T-helper 9 cell (primary cell): ENCODE measurements at places on chromosomes 12 and 14.

- DNase-seq: no peak
Observed at GRCh38 chr12:53939141-53940108, 794 bp downstream of the HOXC13 start.

GRCh38 chr12:63911341-63911740 lies 66.8 kb downstream of the SRGAP1 start:
- no peak for DNase-seq

DNA sequence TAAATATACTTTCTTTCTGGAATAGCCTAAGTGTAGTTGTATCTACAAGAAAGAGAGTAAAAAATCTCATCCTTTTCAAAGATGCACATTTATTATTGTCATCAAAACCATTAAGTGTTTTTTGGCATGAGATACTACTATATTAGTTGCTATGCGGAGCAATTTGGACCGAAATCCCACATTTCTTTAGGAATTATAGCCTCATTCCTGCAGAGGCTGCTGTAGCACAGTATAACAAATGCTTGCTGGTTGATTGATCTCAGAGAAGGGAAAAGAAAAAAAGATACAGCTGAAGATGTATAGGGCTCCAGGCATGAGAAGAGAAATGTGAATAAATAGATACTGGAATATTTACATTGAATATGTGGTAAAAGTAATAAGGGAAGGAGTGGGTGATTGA lies 36.0 kb downstream of the RHOJ start:
- no peak for DNase-seq

DNA sequence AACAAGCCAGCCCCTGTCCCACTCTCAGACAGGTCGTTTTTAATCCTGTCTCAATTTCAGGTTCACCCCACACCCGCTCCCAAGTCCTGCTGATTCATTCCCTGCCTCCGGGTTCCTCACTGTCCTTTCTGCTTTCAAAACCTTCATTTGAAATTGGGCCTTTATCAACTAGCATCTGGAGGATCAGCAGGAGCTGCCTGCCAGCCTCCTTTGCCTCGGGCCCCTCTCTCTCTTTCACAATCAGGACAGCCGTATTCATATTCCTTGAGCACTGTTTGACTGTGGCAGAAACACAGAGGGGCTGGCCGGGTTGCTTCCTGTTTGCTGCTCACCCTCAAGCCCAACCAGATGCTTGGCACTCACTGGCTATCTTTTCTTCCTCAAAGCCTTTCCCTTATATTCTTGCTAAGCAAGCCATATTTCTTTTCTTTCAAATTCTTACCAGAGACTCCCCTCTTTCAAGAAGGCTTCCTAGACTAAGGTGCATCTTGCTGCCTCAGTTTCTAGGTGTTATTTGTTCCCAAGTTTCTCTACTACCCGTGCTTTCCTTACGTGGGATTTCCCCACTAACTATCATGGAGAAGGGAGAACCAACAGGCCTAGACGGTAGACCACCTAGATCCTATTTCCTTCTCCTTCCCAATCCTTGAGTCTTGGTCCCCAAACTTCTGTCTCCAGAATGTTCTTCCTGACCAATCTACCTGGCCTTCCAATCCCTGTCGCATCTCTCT lies 3.0 kb downstream of the GALNT6 start:
- no peak for DNase-seq

GRCh38 chr12:2490831-2491230 lies 303.9 kb upstream of the FKBP4 start:
- DNase-seq: no peak

DNA sequence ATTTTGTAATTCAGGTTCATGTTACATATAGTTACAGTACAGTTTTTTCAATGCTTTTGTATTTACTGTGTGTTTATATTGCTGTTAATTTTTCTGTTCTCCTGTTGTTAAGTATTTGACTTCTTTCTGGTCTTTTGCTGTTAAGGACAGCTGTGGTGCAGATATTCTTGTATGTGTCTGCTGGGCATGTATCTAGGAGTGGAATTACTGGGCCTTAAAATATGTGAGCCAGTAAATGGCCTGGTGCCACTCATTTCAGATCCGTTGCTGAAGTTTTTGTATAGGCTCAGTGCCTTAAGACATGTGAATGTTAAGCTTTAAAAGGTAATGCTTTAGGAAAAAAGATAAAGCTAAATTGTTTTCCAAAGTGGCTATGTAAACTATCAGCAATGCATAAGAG lies 87.3 kb downstream of the TTLL5 start:
- no peak for DNase-seq

DNA sequence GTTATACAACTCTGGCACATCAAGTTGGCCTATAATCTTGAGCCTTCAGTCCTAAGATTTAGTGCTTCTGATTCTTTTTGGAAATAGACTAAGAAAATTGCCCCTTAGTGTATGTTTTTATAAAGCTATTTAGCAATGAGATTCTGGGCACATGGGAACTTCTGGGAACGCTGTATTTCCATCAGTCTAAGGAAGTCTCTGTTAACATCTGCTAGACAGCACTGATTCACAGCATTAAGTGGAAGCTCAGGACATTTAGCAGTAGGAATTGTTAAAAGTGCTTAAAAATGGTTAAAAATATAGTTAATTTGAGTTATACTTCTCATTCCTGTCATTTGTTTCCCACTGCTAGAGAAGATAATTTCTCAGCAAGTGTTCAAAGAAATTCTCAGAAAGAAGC lies 579.1 kb downstream of the SLC16A7 start:
- DNase-seq: no peak

DNA sequence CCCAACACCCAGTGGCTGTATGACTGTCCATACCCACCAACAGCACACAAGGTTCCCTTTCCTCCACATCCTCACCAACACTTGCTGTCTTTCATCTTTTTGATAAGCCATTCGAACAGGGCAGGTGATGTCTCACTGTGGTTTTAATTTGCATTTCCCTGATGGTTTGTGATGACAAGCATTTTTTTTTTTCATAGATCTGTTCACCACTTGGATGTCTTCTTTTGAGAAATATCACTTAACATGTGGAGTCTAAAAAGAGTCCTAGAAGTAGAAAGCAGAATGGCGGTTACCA lies 198.1 kb upstream of the DIO3 start:
- DNase-seq: no peak

DNA sequence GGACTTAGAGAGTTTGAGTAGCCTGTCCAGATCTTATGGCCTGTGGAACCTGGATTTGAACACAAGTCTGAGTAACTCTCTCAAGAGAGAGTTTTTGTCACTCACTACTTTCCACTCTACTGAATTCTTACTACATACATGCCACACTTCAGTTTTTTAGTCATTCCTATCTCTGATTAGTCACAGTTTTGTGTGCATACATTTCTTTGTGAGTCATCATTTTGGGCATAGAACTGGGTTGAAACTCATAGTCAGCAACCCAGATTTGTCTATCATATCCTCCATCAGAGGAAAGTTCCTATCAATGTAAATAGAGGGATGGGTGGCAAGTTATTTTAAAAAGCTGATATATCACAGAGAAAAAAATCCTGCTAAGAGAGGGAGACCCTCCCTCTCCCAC lies 42.9 kb downstream of the FLRT2 start:
- no peak for DNase-seq

- no peak for DNase-seq
Observed at GRCh38 chr12:70240673-70241072, 2.6 kb upstream of the CNOT2 start.

GRCh38 chr12:116551619-116551951 lies 7.6 kb upstream of the MAP1LC3B2 start:
- DNase-seq: no peak

DNA sequence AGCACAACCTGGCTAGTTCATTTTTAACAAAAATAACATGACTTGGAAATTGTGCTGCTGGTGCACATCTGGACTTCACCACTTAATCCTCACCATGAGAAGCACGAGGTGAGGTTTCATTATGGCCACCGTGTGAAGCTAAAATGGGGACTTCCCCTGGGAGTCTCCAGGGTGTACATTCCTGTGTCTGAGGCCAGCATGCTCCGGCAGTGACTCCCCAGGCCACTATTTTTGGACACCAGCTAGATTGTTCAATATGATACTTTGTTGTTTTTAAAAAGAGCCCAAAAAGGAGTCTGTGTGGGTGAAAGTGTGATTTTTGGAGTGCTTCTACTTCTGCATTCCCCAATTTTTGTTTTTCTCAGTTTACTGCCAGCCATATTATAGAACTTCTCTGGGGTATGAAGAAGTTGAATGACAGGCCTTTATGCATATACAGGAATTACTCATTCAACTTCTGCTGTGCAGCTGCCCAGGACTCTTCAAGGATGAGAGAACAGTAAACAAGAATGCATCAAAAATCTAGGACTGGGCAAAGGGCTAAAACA lies 16.9 kb upstream of the AICDA start:
- DNase-seq: no peak

- DNase-seq: no peak
Observed at GRCh38 chr12:115255962-115256361, 572.0 kb upstream of the TBX3 start.

DNA sequence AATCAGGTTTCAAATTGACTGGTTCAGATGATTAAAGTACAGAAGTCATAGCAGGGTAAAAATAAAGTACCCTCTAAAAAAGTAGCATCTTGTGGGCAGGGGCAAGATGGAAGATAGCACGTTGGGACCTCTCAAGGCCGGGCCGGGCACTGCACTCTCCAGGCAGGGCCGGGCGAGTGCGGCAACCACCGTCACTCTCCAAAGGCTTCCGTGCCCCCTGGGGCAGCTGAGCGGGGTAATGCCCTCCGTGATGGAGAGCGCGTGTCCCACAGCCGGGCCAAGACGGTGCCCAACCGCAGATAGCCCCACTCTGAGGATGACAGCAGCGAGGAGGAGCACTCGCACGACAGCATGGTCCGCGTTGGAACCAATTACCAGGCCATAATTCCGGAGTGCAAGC lies 8.6 kb upstream of the PLXNC1 start:
- DNase-seq: no peak

DNA sequence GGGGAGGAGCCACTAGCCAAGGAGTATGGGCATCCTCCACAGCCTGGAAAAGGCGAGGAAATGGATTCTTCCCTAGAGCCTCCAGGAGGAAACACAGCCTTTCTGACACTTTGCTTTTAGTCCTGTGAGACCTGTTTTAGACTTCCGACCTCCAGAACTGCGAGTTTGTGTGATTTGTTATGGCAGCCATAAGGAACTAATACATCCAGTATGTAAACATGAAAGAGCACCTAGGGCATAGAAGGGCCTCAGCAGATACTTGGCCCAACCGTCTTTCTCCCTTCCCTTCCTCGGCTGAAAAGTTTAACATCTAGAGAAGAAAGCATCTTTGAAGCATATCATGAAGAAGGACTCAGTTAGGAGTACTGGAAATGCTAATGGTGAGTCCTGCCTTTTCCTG lies 3.6 kb downstream of the HIP1R start:
- no peak for DNase-seq

DNA sequence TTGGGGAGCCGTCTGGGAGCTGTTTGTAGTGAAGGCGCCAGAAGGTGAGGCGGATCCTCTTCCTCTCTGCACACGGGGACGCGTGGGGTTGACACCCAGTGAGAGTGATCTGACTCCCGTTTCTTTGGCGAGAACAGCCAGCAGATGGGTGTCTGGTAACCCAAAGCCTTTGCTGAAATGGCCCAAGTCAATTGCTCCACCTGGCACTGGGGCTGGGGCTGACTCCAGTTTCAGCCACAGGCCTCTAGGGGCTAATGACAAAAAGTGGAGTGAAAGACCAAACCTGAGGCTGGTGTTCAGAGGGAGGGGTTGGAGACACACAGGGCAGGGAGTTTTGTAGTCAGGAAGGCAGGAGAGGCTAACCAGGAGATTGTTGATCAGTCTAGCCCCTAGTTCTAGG lies 87.0 kb downstream of the FRMD6 start:
- DNase-seq: no peak

GRCh38 chr14:104650057-104650980 lies 39.1 kb upstream of the INF2 start:
- peak; percentile 51 for DNase-seq

DNA sequence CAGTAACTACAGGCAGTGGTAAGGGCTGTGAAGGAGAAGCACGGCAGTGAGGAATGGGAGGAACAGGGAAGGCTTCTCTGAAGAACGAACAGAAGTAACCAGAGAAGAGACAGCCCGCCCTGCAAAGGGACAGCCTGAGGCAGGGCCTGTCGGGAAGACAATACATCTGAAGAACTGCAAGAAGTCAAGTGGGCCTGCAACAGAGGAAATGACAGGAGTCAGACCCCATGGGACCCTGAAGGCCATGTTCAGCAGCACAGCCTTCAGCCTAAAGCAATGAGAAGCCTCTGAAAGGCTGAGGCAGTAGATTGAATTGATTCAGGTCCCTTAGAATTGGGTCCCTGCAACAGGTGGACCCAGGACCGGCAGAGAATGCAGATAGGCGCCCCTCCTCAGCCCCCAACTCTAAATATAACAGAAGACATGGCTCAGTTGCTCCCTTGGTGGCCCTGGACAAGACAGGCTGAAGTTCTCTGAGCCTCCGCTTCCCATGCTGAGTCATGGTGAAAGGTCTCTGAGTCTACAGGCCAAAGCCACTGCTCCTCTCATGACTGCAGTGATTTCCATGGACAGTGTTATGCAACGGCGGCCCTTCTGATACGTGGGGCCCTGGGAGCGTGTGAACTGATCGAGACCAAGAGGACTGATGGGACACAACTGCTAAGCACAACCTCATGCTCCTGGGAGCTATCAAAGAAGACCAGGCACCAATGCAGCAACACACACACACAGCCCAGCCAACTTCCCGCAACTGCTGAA lies 10.8 kb upstream of the ACTR6 start:
- DNase-seq: no peak

DNA sequence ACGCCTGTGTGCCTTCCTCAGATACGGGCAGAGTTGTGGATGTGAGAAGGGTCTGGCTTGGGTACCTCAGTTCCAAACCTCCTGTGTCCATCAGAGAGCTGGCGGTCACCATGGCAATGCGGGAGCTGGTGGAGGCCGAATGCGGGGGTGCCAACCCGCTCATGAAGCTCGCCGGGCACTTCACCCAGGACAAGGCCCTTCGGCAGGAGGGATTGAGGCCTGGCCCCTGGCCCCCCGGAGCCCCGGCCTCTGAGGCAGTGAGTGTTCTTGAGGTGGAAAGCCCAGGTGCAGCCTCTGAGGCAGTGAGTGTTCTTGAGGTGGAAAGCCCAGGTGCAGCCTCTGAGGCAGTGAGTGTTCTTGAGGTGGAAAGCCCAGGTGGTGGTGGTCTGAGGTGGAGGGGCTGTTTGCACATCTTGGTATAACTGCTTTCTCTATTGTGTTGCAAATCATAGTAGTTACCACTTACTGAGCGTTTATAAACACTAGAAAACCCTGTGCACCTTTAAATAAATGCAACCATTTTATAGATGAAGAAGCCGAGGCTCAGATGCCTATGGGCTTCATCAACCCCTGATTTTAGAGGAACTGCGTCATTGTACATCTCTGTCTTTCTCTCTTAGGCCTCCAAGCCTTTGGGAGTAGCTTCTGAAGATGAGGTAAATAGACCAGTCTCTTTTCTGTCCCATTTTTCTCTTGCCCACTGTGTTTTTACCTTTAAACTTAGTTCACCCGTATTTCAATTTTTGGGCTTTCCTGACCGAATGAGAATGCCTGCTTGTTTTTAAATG lies 976 bp downstream of the PEX5 start:
- DNase-seq: no peak

DNA sequence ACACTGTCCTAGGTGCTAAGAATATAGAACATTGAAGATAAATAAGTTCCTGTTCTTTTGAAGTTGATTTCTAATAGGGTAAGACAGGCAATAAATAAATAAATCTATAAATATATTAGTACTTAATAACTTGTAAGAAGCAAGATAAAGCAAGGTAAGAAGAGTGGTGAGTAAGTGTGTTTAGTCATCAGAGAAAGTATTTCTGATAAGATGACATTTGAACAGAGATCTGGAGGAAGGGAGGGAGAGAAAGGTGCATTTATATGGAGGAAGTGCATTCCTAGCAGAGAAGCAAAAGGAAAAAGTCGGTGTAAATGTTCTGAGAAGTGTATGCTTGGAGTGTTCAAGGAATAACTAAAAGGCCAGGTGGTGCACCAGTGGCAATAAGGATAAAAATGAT lies 184.4 kb upstream of the GRIP1 start:
- DNase-seq: no peak

GRCh38 chr12:97386133-97386581 lies 76.4 kb upstream of the RMST start:
- no peak for DNase-seq
